ENCODE measurements at places on chromosomes 3 and 15.

DNA sequence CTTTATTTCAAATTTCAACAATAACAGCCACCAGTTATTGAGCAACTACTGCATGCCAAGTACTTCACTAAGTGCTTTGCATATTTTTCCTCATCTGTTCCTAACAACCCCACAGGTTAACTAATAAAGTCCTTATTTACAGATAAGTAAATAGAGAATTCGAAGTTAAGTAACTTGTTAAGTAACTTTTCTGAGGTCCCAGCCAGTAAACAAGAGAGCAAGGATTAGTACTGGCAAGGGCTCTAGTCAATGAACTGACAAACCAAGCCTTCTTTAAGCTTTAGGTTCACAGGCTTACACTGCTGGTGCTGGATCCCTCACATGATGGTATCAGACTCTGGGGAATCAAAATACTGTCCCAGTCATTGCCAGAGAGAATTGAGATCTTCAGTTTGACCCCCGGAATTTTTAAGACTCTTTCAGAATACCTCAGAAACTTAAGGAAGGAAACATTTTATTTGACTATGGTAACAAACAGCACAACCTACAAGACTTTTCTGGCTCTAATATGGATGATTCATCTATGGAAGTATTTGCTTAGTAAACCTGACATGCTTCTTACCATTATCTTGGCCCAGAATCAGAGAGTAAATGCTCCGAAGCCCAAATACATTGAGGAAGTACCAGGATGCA is 16.5 kb downstream of the EMC3 start:
- no peak for DNase-seq

- DNase-seq: no peak
Observed at GRCh38 chr15:84947947-84948830, 33.5 kb upstream of the PDE8A start.

DNA sequence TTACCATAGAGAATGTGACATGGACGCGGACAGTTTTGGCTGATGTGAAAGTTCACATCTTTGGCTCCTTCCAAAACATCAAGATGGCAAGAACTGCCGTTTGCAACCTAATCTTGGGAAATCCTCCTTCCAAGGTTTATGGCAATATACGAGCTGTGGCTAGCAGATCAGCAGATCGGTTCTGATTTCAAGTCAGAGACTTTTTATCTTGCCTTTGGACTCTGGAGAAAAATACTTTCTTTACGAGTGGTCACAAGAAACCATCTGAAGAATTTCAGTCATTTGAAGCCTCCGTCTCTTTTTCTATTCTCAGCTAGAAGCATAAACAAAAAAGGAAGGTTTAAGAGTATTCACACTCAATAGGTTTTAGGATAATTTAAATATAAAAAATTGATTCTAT is 153.5 kb upstream of the MEIS2 start:
- DNase-seq: no peak

DNA sequence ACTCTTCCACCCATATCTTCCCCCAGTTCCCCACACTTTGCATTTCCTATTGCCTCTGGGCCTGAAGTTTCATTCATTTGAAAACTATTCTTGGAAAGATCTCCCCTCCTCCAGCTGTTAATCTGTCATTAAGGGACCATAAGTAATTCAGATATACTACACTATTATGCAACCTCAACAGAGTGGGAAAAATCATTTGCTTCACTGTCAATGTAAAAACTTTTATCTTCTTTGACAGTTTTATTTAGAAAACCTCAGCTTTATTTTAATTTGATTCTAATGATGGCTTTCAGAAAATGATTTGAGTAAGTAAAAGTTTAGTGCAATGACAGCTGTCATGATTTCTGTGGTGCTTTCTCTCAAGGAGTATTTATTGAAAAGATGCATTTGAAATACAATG is 435.3 kb upstream of the KCNMB2 start:
- no peak for DNase-seq

GRCh38 chr3:113873293-113873692 is 34.7 kb downstream of the GRAMD1C start:
- no peak for DNase-seq

DNA sequence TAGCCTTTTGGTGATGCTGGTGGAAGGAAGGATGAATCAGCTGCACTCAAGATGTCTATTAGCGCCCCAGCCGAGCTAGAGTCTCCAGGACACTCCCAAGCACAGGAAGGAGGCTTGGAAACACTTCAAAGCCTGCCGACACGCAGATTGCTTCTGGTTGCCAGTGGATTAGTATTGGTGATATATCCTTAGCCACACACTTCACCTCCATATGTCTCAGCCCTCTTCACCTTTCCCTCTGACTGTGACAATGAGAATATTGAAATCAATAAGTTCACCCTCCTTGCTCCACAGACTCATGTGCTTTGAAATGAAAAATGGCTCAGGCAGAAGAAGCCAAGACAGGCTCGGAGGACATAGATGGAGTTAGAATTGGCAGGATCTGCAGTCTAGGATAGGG is 102.9 kb upstream of the LRRN1 start:
- no peak for DNase-seq

DNA sequence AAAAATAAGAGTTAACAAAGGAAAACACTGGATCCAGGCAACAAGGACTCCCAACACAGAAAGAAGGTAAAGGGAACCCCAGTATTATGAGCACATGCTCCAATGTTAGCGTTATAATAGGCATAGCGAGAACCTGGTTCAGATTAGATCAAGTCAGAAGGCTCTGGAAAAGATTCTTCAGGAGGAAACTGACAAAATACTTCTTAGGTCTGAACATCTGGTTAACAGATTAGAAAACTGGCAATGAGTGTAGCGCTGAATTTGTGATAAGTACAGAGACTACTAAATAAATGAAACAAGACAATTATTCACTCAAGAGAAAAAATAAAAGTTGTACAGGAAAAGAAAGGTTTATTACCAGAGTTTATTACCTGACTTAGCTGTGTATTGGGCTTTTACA is 146.1 kb downstream of the DPH6 start:
- no peak for DNase-seq

DNA sequence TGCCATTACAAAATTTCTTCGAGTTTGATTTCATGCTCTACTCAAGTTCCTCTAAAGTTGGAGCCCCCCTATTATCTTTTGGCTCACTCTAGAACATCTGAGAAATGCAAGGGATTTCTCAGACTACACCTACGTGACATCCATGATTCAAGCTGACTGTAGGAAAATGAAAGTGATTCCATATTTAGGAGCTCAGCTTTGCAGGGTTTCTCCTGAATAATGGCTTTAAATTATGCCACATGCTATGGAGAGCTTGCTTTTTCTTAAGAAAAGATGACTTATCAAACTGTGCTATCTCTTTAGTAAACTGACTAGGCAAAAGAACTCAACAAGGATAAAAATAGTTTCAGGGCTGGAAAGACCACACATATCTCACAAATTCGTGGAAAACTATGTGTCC is 292.1 kb downstream of the LSAMP start:
- no peak for DNase-seq

DNA sequence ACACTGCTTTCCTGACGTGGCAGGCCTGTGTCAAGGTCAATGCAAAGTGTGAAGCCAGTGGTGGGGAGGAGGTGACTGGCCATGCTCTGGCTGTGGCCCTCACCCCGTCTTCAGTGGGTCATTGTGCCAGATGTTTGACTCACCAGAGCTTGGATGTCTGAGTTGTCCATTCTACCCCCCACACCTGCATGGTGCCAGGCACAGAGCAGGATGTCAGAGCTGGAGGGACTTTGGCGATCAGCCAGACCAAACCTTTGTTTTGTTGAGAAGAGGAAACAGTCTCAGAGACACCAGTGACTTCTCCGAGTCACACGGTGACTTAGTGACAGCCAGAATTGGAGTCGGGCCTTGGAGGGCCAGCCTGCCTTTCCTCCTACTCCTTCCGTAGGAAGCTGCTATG is 49.5 kb downstream of the SMAD6 start:
- DNase-seq: no peak

DNA sequence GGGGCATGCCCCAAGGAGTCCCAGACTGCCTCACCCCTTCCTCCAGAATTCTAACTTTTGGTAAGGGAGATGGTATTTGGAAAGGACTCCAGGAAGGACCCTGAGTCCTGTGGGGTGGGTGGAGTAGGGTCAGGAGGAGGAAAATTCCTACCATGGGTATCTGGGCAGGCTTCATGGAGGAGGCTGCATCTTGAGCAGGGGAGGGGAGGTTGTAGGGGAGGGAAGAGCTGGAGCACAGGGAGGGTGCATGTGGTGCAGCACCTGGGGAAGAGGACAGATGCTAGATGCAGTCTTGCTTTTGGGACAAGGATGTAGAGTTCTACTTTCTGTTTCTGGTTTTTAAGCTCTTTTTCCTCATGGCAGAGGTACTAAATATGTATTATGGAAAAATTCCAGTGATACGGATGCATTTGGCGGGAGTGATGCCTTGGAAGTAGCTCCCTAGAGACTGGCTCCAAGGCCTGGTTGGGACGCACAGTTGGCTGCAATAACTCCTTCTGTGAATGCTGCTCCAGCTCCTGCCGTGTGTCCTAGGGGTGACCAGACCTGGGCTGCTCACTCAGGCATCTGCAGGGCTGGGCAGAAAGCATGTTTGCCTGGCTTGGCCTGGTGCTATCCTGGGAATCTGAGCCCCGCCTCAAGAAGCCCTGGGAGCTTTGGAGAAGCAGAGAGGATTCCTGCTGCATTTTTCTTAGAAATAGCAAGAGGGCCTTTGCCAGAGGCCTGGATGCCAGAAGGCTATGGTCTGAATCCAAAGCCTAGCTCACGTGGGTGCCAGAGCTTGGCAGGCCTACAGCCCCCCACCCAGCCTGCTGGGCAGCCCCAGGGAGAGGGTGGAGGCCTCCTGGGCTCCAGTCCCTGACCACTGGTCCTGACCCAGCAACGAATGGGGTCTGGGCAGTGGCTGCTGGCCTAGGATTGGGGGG is 10.1 kb downstream of the SEMA3F start:
- DNase-seq: no peak

DNA sequence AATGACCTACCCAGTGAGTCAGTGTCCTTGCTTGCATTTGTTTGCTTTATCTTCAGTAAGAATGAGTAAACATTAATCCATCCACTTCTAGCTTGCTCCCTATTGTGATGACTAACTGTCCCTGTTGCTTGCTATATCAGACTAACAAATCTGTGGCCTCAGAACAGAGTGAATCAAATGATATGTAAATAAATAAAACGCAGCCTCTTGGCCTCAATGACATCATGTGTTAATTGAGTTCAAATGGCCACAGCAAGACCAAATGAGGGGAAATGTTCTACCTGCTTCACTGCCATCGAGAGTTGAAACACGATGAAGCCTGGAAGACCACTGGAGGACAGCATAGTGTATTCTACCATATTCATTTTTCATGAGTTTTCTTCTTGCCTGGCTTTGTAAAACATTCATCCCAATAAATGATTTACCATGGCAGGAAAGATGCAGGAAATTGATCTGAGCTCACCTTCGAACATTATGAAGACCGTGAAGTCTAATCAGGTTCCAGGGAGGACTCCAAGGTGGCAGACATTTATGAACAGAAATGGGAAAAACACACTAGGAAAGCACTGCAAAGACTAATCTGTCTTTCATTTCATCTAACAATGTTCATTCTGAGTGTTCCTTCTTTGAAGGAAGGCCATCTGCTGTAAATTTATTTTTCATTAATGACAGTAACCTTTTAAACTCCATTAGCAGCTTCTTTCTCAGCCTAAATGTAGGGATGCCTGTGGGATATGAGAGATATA is 1144.5 kb downstream of the TUSC7 start:
- peak; percentile 20 for DNase-seq

- peak; percentile 9 for DNase-seq
Observed at GRCh38 chr15:80367094-80367493, 37.1 kb upstream of the ARNT2 start.

GRCh38 chr3:41986561-41986960 is 24.7 kb upstream of the ULK4 start:
- no peak for DNase-seq

DNA sequence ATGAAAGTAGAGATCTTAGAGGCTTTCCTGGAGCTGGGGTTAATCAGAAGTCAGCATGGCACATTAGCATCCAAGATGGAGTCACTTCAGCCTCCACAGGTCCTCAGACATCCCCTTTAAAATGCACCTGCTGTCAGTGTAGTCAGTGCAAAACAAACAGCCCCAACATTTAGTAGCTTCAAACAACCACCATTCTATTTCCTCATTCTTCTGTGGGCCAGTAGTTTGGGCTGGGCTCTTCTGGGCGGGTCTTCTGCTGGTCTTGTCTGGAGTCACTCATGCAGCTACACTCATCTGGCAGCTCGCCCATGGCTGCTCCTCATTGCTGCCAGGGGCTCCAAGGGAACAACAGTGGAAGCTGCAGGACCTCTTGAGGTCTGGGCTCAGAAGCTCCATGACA is 99.9 kb downstream of the TLE3 start:
- no peak for DNase-seq

DNA sequence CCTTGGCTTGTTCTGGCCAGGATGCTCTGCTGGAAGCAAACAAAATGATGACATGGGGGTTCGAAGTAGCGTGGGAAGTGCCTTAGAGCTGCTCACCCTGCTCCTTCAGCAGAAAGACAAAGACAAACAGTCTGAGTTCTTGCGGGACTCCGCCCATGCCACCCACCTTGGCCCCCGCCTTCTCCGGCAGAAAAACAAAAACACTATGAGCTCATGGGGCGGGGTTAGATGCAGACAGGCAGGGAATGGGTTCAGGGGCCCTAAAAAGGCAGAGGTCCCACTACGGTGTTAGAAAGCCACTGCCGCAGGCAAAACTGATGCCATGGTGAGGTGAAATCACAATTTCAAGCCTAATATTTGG is 9.7 kb upstream of the NCKIPSD start:
- no peak for DNase-seq

DNA sequence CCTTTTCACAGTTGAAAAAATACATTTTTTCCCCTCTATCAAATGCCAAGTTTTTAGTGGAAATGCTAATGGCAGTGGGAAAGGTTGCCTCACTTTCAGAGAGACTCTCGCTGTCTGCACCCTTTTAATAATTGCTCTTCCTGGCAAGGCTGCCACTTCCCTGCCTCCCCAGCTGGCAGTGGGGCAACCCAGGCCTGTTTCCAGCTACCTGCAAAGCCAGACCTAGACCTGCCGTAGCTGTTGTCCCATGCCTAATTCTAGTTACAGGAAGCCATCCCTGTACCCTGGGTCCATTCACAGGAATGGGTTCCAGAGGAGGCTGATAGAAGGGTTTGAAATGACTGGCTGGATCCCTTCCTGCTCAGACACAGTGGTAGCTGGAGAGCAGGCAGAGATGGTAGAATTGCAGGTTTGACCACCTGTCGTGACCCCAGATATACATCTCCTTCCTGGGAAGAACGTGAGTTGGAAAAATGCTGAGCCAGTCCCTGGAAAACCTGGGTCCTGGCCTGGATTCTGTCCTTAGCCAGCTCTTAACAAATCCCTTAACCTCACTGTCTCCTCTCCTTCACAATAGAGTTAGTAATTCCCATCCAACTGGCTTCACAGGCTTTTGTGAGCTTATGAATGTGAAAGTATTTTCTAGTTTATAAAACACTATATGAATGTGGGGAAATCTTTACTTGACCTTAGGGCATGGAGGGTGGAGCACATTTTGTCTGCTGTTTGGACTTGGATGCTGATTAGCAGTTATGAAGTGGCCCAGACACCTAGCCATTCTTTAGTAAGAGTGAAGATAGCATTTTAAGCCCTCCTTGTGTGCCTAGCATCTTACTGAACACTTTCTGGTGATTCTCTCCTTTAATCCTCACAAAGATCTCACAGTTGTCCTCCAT is 12.9 kb upstream of the ALPK3 start:
- no peak for DNase-seq

All from SK-N-SH (cell line).